Stimulated activated CD8-positive, alpha-beta memory T cell treated with anti-CD3 and anti-CD28 coated beads, Interleukin-7, amount 100 ng/mL, for 48 hours (primary cell): ENCODE measurements at places on chromosomes 13 and 19.

DNA sequence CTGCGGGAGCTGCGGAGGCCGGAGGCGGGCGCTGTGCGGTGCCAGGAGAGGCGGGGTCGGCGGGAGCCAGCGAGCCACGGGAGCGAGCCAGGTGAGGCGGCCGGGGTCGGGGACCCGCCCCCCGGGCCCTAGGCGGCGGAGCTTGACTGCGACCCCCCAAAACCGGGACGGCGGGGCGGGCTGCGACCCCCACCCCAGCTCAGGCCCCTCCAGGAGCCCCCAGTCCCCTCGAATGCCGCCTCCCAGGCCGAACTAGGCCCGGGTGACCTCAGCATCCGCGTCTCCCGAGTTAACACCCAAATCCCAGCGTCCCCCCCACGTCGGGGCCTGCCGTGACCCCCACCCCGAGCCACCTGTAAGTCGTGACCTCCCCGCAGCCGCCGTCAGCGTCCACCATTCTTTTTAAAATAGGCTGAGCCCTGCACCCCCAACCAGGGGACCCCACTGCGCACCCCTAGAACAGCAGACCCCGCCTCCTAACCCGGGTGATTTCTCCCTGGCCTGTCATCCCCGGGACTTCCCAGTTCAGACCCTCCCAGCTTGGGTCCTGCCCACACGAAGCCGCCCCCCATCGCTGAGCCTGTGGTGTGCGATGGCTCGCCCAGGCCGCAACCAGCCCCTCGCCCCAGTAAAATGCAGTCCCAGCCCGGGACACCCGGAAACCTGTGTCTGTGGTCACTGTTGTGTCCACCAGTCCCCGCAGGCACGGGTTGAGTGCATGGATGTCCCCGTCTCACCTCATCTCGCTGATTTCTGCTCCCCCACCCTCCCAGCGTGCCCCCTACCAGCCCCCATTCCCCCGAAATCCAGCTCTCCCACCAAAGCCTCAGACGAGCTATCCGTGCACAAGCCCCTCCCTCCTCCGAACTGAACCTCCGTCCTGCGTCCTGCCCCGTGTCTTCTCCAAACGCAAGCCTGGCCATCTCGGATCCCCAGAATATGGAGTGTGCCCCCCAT is 551 bp downstream of the FZR1 start:
- DNase-seq: no peak

DNA sequence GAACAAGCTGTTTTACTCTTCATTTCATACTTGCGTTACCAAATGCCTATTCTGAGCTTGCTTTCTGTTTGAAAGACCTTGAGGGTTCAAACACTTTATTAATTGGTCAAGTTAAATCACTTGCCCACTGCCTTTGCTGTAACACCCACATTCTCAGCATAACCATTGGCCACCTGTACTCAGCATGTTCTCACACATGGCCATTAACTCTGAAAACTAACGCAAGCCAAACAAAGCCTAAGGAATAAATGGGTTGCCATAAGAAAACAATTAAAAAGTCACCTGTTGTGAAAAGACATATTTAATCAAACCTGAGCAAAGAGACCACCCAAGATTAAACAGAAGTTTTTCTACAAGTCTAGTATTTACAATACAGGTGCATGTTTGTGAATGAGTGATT is 517.2 kb upstream of the SPRY2 start:
- no peak for DNase-seq

DNA sequence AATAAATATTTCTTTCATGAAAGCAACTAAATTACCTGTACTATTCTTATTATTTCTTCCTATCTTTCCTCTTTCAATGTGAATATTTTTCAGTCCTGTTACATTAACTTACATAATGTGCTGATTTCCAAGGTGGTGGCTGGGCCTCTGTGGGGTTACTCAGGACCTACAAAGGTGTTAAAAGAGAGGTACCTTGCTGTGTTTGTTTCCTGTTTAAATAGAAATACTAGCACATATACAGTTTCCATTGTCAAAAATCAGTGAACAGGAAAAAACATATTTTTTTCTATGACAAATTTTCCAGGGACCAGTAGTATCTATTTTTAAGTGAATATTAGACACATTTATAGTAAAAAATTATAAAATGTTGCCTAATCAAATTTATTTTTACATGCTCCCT is 8.7 kb upstream of the PCDH9 start:
- DNase-seq: no peak

DNA sequence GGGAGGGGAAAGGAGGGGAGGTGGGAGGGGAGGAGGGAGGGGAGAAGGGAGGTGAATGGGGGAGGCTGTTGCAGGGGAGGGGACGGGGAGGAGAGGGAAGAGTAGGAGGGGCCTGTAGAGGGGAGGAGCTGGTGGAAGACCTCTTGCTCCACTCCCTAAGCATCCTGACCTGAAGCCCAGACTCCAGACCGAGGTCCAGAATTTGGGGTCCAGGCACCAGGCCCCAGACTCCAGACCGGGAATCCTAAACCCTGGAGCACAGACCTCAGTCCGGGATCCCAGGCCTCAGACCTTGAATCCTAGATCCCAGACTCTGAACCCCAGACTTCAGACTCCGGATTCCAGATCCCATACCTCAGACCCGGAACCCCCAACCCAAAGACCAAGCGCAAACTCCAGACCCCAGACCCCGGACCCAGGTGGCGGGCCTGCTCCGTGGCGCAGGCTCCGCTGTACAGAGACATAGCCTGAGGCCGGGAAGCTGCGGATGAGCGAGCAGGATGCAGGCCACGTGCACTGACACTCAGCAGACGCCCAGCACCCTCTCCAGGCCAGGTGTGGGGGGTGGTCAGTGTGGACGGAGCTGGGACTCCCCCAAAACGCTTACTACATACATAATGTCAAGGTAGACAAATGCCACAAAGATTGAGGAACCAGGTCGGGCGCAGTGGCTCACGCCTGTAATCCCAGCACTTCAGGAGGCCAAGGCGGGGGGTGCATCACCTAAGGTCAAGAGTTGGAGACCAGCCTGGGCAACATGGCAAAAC is 710 bp upstream of the BTBD2 start:
- DNase-seq: no peak

DNA sequence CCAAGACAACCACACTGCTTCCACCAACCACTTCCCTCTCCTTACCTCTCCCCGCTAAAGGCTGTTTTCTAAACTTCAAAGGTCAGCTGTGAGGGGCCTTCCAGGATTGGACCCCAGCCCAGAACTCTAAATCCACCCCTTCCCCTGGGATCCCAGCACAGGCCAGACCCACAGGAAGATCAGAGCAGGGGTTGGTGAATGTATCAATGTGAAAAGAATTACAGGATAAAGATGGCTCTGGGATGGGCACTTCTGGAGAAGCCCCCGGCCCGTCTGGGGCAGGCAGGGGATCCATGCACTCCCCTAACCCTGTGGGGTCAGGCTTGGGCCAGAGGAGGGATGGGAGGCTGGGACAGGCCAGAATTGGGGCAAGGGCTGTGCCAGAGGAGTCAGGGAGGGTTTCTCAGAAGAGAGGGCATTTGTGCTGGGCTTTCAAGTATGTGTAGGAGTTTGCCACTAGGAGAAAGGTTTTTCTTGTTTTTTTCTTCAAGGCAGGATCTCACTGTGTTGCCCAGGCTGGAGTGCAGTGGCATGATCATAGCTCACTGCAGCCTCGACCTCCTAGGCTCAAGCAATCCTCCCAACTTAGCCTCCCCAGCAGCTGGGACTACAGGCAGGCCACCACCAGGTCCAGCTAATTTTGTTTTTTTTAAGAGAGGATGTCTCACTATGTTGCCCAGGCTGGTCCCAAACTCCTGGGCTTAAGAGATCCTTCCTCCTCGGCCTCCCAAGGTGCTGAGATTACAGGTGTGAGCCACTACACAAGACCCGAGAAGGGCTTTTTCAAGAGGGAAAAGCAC is 1.0 kb upstream of the MEF2B start:
- DNase-seq: no peak

- DNase-seq: no peak
Measured at GRCh38 chr19:2869618-2870017, 2.5 kb downstream of the ZNF556 start.

- DNase-seq: no peak
Measured at GRCh38 chr13:75761369-75761768, 125.2 kb downstream of the LMO7 start.

DNA sequence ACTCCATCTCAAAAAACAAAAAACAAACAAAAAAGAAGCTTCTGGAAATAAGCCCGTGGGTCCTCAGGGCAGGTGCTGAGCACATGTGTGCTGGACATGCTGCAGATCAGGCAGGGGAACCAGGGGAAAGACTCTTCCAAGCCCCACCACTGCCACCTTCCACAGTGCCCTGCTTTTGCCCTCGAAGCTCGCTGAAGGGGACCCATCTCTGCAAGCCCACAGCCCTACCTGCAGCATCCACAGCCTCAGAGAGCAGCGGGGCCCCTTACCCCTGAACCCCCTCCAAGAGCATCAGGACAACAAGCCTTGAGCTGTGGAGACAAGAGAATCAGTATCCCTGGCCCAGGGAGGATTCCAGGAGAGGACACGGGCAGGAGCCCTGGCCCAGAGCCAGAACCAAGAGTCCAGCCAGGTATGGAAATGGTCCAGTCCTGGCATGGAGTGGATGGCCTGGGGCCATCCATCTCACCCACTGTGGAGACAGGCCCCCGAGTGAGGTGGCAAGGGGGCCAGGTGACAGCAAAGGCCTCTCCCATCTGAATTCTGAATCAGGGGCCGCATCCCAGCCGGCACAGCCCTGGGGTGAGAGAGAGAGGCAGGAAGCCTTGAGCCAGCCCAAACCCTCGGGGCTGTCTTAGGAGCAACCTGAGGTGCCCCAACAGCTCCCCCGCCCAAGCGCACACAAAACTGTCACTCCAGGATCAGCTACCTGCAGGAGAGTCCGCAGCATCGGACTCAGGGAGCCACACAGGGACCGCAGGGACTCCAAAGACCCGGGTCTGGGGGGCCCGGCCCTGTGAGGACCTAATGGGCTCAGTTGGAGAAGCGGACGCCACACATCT is 51.8 kb upstream of the TPM4 start:
- no peak for DNase-seq

GRCh38 chr19:39223703-39224279 is 19.7 kb upstream of the SYCN start:
- DNase-seq: no peak

- DNase-seq: no peak
Measured at GRCh38 chr13:35159041-35159440, 217.0 kb downstream of the NBEA start.

GRCh38 chr19:19009951-19010350 is 23.4 kb downstream of the SUGP2 start:
- no peak for DNase-seq

DNA sequence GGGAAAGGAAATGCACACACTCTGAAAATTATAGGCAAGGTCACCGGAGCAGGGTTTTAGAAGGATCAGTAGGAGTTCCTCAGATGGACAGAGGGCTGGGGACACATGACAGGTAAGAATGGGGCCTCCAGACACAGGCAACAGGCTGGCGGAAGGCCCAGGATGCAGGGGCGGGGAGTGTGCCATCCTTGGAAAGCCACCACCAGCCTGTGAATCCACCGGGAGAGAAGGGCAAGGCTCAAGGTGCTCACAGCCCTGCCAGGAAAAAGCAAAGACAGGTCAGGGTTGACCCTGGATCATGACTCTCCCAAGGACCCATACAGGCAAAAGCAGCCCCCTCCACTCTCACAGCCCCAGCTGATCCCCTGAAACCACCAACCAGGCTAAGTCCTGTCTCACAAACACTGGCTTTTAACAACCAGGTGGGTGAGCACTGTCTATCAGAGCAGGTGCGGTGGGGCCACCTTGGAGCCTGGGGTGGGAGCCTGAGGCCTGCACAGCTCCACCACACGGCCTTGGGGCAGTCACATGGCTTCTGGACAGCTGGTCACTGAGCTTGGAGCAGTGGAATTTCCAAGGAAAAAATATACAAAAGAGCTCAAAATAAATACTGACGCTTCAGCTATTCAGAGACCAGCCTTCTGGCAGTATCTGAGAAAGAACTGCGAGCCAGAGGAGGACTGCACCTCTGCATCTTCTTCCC is 35.2 kb upstream of the ISYNA1 start:
- no peak for DNase-seq

DNA sequence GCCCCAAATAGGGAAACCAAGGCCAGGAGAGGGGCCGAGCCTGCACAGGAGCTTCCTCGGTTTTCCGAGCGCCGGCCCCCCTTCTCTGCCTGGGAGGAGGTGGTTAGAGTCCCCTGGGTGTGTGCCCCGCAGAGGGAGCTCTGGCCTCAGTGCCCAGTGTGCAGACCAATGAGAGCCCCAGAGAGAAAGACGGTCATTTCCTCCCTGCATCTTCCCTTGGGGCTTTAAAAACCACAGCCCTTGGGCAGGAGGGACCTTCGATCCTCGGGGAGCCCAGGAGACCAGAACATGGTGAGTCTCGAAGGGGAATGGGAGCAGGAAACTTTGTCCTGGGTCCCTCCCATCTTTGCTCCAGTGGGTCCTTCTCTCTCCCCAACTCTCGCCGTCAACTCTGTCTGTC is at the start of gene C5AR1:
TSS of gene C5AR1 (plus strand) at position 254 of the 400 bp plus-strand sequence. CDS start at position 289, 35 bp downstream.
- DNase-seq: no peak

GRCh38 chr19:16153582-16154336 is 10.3 kb downstream of the HSH2D start:
- DNase-seq: no peak

GRCh38 chr19:45785097-45785496 is 2.8 kb upstream of the DMPK start:
- DNase-seq: no peak

DNA sequence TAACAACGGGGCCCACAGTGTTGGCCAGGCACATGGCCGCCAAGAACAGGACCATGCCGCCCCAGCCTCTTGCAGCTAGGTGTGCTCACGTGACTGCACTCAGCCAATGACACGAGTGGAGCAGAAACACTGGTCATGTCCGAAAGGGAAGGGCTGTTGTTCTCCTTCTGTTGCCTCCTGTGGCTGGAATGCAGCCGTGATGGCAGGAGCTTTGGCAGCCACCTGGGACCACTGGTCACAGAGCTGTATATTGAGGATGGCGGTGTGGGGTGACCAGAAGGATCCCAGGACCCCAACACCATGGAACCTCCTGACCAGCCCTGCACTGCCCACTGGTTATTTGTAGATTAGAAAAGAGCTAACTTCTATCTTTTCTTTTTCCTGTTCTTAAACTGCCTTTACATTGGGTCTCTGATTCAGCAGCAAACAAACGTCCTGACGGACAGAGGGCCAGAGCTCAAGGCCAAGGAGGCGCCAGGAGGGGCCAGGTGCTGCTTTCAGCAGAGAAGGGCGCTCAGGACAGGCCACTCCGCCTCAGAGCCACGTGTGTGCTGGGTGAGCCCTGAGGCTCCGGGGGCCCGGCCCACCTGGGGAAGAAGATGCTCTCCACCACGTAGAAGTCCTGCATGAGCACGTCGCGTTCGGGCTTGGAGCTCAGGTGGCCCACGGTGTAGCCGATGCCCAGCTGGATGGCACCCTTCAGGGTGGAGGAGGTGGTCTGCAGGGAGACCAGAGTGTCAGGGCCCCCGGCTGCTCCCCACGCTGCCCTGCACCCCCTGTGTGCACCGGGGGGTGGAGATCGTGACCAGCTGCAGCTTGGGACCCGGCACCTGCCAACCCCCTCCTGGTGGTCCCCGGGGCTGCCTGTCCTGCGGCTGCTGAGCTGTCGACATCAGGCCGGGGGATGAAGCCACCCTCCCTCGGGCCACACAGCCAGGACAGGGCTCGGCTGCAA is 35.0 kb upstream of the CACTIN start:
- DNase-seq: no peak

GRCh38 chr19:10223488-10224213 is 7.5 kb downstream of the S1PR2 start:
- no peak for DNase-seq

- DNase-seq: no peak
Measured at GRCh38 chr19:7539827-7540425, 4.4 kb downstream of the PNPLA6 start.

- no peak for DNase-seq
Measured at GRCh38 chr13:27955014-27955591, 14.0 kb downstream of the CDX2 start.
